ENCODE measurements at places on chromosomes 12 and 14. TPM values are rescaled to one million over a fixed set of nuclear protein-coding genes. Genes with fewer than 3 reads are reported as not detected.

Gene TPH2
- total RNA-seq, result not detected

- no peak for DNase-seq
Measured at GRCh38 chr12:80470403-80470802, 26.4 kb downstream of the PTPRQ start.

DNA sequence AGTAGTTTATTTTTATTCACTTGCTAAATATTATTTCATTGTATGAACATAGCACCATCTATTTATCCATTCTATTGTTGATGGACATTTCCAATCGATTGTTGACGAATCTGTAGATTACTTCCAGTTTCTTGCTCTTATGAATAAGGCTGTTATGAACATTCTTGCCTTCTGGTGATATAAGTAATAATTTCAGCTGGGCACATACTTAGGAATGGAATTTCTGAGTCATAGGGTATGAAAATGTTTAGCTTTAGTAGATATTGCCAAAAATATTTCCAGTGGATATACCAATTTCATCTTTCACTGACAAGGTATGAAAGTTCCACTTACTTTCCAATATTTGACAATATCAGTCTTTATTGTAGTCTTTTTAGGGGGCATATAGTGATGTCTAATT lies 468.5 kb downstream of the ETNK1 start:
- no peak for DNase-seq

GRCh38 chr12:55818140-55818728 lies 393 bp downstream of the ORMDL2 start:
- DNase-seq, result no peak

DNA sequence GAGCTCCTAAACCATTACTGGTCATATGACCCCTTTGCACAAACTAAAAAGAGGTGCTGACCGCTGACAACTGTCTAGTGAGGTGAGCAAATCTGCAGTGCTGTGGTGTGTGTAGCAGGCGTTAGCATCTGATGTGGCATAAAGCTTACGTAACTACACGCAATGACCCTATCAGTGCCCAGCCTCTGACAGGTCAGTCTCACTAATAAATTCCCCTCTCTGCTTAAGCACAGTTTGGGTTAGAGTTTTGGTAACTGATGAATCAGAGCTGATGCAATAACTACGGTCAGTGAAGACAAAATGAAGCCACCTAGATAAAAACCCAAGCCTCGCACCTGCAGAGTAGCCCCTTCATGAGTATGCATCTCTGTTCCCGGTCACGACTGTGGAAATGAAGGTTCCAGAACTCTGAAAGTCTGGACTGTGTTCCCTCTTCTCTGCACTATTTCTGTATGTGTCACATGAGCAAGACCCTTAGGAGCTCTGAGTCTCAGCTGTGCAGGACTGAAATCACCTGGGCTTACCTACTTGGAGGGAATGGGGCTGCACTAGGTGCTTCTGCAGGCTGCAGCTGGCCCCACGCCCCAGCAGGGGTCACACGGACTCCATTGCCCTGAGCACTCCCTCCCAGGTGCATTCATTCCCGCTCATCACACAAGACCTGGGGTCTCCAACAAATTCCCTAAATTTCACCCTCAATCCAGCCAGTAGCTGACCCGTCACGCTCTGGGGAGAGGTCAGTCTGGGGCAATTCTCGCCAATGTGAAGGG lies 54.4 kb downstream of the RIMBP2 start:
- no peak for DNase-seq

GRCh38 chr12:88946372-88946997 lies 366.2 kb upstream of the KITLG start:
- DNase-seq, result no peak

- no peak for DNase-seq
Measured at GRCh38 chr12:128794661-128795529, 28.9 kb downstream of the SLC15A4 start.

DNA sequence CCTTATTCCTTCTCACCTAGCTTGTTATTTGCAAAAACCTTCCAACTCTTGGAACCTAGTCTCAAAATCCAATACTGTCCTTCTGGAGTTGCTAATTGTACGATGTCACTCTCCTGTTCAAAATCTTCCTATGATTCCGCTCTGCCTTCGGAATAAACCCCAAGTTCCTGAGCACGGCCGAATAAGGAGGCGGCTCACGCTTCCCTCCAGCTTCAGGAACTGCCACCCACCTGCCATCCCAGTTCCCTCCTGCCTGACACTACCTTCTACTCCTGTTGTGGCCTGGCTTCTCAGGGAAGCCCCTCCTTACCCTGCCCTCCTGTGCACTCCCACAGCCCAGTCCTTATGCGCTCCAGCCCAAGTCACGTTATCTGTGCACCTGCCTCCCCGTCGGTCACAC lies 73.2 kb downstream of the SETD3 start:
- no peak for DNase-seq

GRCh38 chr12:132736378-132736777 lies 25.3 kb downstream of the ANKLE2 start:
- DNase-seq, result no peak

- no peak for DNase-seq
Measured at GRCh38 chr12:76402259-76402658, 54.0 kb upstream of the BBS10 start.

Measured in Right ventricle myocardium inferior (tissue), 1 donor.